Epithelial cell of proximal tubule (primary cell): ENCODE measurements at places on chromosomes 2 and 18.

GRCh38 chr2:3446381-3446780, 66.9 kb downstream of the TRAPPC12 start:
- no peak for DNase-seq

GRCh38 chr2:15912203-15912602, 28.1 kb upstream of the MYCN start:
- DNase-seq: peak; percentile 88

DNA sequence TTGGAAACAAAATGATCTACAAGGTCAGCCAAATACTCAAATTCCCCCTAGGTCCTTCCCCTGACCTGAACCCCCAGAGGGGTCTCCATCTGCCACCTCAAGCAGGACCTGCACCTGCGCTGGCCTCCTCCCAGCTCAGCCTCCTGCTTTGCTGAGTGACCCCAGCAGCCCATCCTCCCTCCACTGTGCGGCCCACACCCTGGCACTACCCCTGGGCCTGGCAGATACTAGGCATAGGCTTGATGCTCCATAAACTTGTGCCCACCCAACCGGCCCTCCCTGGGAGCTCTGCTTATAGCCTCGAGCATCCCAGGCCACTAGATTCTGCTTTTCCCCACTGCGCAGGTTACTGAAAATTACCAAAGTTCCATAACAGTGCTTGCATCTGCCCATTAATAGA, 156.2 kb downstream of the HDAC4 start:
- DNase-seq: no peak

- DNase-seq: no peak
These were observed 32.2 kb downstream of the MAL start for GRCh38 chr2:95057535-95058370.
